GM19239 (cell line): ENCODE measurements at places on chromosomes 1 and 21.

- no peak for DNase-seq
Observed at GRCh38 chr1:92754000-92754718, 30.7 kb downstream of the EVI5 start.

DNA sequence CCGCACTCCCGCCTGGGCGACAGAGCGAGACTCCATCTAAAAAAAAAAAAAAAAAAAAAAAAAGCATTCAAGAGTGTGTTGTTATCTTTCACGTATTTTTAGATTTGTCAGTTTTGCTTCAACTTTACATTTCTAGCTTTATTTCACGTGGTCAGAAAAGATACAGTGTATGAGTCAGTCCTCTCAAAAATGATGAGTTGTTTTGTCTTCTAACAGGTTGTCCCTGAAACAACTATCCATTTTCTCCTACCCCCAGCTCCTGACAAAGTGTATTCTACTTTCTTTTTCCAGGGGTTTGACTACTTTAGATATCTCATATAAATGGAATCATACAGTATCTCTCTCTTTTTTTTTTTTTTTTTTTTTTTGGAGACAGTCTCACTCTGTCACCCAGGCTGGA, 5.5 kb upstream of the ZNF695 start:
- no peak for DNase-seq

DNA sequence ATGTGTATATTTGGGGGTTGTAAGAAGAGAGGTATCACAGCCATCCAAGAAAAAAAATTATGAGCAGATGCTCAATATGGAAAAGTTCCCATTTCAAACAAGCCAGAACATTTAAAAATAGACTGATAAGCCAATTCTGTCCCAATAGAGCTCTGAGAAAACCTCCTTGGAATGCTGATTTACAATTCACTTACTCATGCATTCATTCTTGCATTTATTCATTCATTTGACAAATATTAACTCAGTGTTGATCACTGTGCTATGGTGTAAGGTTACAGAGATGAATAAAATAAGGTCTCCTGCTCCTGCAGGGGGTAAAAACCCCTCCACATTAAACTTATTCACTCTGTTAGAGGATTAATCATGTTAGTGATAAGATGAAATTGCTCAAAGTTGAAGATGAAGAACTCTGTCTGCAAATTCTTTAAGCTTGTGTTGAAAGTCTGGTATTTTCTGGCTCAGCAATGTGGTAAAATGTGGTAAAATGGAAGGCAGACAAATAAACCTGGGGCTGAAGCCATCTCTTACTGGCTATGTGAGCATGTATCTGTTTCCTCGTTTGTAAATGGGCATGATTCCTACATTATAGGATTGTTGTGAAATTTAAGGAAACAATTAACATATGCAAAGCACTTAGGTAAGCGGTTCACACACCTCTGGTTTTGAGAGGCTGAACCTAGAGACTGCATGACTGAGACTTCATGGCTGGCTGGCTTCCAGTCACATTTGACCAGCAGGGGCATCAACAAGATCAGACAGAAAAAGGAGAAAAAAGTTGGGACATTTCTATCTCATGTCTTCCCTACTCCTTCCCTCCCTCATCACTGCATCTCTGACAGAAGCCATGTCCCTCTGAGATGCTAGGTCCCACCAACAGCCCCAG, 45.0 kb upstream of the DAB1 start:
- DNase-seq, result no peak

DNA sequence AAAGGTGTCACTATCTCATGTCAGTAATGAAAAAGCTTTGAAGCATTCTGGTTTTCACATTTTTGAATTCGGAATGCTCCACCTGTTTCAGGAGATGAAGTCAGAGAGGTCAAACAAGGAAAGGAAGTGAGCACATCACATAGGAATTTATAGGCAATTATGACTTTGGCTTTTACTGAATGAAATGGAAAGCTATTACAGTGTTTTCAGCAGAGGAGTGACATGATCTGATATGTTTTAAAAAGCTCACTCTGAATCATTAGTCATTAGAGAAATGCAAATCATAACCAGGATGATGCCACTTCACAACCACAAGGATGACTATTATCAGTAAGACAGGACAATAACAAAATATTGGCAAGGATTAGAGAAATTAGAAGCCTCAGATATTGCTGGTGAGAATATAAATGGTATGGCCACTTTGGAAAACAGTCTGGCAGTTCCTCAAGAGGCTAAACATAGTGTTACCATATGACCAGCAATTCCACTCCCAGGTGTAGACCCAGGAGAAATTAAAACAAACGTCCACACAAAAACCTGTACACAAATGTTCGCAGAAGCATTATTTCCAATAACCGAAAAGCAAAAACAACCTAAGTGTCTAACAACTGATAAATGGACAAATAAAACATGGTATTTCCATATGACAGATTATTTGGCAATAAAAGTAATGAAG, 7.5 kb downstream of the TAF1A start:
- no peak for DNase-seq

DNA sequence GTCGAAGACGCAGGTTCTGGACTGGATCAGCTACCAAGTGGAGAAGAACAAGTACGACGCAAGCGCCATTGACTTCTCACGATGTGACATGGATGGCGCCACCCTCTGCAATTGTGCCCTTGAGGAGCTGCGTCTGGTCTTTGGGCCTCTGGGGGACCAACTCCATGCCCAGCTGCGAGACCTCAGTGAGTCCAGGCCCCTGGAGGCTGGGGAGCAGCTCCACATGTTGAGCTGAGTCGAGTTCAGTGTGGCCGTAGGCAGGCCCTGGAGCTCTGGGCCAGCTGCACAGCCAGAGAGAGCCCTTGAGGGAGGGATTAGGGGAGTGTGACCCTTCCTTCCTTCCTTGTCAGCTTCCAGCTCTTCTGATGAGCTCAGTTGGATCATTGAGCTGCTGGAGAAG, 1.6 kb downstream of the ELF3 start:
- DNase-seq, result no peak

- no peak for DNase-seq
Observed at GRCh38 chr21:16004523-16004922, 274.7 kb downstream of the USP25 start.

- no peak for DNase-seq
Observed at GRCh38 chr1:205066141-205066818, 18.0 kb downstream of the TMEM81 start.

GRCh38 chr1:234707641-234708040, 97.7 kb upstream of the IRF2BP2 start:
- DNase-seq, result no peak

DNA sequence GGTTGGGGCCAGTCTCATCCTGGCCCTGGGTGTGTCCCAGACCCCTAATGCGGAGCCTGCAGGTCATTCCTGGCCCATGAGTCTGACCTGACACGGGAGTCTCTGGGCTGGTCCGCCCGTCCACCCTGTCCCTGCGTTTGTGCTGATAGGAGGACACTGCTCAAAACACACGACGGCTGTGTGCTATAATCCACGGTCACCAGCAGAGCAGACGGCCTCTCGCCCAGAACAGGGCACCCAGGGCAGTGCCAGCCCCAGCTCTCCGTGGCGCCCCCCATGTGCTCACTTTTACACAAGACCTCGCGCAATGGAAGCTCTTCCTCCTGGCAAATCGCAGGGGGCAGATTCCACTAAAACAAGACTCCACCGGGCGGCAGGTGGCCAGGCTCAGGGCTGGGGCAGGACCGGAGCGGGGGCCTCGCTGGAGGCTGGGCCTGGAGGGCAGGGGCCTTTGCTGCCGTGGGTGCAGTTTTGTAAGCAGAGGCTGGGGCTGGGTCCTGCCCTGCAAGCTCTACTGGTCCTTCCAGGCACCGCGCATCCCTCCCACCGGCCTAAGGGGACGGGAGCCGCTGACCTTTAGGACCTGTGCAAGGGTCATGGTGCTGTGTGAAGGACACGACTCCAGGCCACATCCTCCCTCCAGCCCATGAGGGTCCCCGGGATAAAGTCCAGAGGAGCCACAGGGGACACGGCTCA, 10.6 kb upstream of the SLC19A1 start:
- DNase-seq, result no peak

DNA sequence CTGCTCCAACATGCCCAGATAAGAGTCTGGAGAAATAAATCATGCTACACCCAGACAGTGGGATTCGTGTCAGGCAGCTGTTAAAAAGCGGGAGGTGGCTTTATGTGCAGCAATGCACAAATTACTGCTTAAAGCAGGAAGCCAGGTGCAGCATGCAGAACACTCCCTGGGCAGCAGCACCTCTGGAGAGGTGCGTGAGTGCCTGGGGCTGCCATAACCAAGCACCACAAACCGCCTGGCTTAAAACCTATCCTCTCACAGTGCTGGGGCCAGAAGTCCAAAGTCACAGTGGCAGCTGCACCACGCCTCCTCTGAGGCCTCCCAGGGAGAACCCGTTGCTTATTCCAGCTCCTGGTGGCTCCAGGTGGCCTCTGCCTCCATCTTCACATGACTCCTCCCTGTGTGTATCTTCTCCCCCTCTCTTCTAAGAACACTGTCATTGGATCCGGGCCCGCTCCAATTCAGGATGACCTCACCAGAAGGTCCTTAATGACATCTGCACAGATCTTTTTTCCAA, 115.6 kb downstream of the SIK1 start:
- no peak for DNase-seq

GRCh38 chr1:21201650-21202049, 25.0 kb upstream of the EIF4G3 start:
- DNase-seq, result no peak

GRCh38 chr21:46196733-46197132, 12.5 kb upstream of the SPATC1L start:
- DNase-seq, result no peak

- DNase-seq, result no peak
Observed at GRCh38 chr1:206823727-206824126, 41.7 kb upstream of the IL20 start.

GRCh38 chr1:1161078-1161682, 12.5 kb upstream of the TTLL10 start:
- DNase-seq, result no peak

DNA sequence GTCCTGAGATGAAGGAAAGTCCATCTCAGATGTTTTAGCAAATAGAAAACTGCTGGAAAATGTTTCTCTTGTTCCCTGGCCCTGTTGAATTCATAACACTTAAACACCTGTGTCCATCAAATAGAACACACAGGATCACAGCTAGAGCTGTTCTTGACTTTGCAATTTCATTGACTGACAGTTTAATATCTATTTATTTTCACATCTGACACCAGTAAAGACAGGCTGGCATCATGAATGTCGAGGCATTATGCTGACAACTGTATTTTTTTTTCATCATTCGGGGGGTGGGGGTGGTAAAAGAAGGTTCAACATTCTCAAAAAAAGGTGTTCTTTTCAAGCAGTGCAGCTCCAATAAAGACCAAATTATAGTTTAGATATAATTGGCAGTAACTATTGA, 591.2 kb upstream of the PTBP2 start:
- no peak for DNase-seq

- no peak for DNase-seq
Observed at GRCh38 chr1:183205196-183205781, 19.2 kb downstream of the LAMC2 start.

GRCh38 chr1:92577261-92577895, 90.7 kb upstream of the GFI1 start:
- DNase-seq, result no peak

DNA sequence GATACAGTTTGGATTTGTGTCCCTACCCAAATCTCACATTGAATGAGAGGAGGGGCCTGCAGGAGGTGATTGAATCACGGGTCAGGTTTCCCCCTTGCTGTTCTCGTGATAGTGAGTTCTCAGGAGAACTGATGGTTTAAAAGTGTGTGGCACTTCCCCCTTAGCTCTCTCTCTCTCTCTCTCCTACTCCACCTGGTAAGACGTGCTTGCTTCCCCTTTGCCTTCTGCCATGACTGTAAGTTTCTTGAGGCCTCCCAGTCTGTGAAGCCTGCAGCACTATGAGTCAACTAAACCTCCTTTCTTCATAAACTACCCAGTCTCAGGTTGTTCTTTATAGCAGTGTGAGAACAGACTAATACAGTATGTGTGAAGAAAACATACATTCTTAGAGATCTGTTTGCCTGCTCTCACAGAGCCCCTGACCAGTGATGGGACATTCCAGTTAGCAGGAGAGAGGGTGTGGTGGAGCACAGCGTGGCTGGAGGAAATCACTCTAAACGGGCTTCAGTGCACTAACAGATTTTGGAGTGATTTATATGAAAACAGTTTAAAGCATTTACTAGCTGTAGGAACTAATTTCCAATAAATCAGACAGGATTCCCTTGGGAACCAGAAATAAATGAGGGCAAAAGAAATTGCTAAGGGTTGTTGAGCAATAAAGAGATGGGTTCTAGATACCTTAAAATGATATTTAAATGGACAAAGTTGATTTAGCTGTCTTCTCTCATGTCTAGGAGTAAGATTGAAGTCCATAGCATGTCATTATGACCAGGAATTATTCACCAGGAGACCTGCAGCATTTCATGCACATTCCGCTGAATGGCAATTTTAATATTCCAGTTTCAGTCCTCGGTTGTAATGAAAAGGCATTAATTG, 411.0 kb downstream of the CAMTA1 start:
- no peak for DNase-seq

- no peak for DNase-seq
Observed at GRCh38 chr1:74937176-74937575, 197.0 kb upstream of the LHX8 start.

DNA sequence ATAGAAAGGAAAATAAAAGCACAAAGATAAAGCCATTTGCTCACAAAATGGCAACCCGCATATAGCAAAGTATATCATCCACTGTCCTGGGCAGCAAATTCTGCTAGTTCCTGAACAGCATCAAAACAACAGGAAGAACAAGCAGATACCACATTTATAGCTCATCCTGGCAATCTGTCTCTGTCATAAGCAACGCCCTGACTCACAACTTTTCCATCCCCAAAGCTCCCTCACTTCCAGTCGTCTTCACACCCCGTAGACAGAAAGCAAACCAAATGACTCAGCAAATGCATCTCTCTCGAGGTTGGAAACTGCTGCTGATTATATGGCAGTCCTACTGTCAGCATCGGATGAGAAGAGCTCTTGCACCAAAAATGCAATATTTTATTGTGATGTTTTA, 65.8 kb downstream of the AK5 start:
- no peak for DNase-seq

- no peak for DNase-seq
Observed at GRCh38 chr1:74673351-74674111, at the start of gene ERICH3. Gene ERICH3 (minus strand): TSS chr1:74673792. CDS start chr1:74673519, 273 bp downstream.

GRCh38 chr1:183180634-183181056, 5.4 kb upstream of the LAMC2 start:
- no peak for DNase-seq

DNA sequence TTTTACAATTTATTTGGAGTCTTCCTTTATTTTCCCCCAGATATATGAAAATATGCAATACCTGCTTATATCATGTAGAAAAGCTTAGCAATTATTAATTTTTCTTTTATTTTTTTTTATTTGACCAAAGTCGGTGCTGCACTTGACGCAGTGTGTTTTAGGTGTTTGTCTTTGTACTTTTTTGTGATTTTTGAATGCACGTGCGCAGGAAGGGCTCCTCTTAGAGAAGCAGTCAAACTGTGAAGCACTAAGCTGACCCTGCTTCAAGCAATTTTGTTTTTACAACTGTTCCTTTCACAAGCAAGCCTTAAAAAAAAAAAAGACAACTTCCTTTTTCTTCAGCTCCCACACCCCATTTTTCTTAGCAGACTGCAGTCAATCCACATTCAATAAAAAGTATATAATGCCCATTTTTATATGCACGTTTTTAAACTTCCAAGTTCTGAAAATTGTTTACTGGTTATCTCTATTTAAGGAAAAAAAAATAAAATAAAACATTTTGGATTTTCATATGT, 267.4 kb downstream of the TM2D1 start:
- no peak for DNase-seq
